ENCODE measurements at places on chromosomes 6 and 20.

DNA sequence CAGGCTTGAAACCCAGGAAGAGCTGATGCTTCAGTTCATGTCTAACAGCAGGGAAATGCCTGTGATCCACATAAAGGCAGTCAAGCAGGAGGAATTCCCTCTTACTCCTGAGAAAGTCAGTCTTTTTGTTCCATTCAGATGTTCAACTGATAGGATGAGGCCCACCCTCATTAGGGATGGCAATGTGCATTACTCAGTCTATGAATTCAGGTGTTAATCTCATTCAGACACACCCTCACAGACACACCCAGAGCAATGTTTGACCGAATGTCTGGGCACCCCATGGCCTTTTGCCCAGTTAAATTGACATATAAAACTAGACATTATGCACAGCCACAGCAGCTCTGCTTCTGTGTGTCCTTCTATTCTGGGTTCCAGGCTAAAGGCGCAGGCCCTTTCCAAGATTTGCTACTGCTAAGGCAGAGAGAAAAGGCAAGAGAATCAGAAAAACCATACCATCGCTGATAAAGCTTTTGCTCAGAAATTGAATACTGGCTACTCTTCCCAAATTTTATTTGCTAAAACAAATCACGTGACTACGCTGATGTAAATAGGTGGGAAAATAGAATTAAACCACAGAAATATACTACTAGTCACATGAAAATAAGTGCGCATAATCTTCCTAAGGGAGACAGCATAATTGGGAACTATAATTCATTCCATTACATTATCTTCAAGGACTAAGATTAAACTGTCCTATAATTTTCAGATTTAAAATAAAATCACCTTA lies 625.0 kb upstream of the MAN1A1 start:
- DNase-seq, result no peak

GRCh38 chr6:113125626-113126025 lies 731.5 kb upstream of the MARCKS start:
- no peak for DNase-seq

GRCh38 chr6:20412682-20413073 lies 11.0 kb downstream of the E2F3 start:
- DNase-seq, result no peak

DNA sequence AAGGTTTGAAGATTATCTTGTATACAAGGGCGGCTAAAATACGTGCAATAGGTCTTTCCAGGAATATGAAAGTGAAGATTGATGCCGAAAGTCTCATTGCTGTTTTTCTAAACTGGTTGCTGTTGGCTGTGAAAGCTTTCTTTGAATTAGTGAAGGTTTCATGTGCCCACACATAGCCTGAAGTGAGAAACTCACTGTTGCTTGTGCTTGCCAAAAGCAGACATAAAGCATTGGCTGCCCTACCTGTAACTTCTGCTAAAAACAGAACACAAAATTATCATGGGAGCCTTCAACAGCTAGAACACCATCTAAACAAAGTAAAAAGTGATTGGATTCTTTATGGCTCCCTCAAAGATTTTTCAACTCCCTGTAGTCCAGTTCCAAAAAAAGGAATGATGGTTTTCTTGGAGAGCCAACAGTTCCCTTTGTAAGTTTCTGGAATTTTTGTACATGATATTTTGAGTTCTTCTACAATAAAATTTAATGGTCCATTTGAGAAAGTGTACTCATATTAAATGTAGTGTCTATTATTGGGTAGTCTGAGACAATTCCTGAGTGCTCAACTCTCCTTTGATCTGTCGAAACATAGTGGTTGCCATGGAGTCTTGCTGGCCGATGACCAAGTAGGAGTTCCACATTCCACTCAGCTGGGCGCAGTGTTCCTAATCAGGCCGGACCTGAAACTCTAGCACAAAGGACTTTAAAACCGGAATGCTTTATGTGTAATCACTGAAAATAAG lies 68.5 kb downstream of the PLEKHG1 start:
- DNase-seq, result no peak

DNA sequence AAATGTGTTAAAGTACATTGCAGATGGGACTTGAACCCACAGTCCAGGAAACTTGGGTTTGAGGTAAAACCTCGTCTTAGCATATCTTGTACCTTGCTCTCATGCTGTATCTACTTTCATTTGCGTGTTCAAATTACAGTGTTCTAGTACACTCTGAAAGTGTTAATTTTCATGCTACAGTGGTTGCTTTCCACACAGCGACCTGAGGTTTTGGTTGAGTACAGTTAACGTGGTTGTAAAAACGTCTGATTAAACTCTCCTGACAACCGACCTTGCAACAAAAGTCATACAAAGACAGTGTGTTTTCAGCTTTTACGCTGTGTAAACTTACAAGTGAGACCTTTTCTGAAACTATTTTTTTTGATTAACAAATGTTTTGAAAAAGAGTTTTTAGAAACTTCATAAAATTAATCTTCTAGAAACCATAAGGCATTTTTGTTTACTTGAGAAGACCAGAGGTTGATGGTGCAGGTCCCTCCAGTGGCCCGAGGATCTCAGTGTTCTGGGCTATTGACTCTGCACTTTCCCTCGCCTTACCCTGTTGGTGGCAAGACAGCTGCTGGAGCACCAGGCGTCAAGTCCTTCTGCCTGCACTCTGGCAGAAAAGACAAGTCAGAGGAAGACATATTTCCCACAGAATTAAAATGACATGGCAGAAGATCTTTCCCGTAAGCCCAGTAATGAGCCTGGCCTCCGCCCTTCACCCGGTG lies 334.0 kb downstream of the THBS2 start:
- DNase-seq, result no peak

GRCh38 chr6:89346433-89346832 lies 6.1 kb downstream of the UBE2J1 start:
- DNase-seq, result no peak

- no peak for DNase-seq
These were observed 1.7 kb upstream of the DLL1 start for GRCh38 chr6:170292407-170293158.

DNA sequence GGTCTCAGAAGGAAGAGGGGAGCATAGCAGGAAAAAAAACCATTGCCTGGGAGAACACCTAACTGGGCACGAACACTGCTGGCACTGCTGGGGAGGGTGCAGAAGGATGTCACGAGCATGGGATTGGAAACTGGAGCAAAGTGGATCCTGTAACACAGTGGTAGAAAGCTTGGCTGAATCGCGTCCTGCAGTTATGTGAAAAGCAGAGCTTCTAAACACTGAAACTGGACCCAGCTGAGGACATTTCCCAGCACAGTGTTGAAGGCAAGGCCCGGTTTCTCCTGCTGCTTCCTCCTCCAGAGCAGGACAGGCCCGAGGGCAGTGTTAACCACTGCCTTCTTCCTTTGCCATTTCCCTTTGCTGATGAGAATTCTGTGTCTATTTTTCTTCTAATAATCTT lies 6.7 kb downstream of the APMAP start:
- no peak for DNase-seq

DNA sequence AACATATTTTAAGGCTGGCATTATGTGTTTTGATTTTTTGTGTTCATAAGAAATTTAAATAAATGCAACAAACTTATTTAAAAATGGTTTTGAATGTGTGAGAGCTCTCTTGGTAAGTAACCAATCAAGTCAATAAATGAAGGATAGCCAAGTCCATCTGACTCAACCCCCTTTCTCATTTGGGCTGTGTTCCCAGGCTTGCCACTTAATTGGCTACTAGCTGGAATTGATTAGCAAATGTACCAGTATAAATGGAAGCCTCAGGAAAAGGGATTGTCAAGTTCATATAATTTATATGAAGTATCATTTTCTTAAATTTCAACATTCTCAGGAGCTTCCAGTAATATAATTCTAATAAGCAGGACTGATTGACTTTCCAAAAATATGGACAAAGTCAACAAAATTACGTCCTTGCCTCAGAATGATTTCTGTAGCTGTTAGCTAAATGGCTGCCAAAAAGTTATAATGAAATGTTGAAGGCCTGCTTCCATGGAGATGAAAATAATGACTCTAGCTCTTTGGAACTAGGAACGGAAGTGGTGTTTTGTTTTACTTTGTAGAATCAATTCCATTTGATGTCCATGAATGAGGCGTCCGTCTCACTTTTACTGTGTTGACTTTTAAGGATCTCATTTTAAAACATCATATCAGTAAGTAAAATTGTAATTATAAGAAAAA lies 614.9 kb downstream of the CDH26 start:
- DNase-seq, result no peak

- no peak for DNase-seq
These were observed 54.7 kb upstream of the TRIM39 start for GRCh38 chr6:30272032-30272431.

GRCh38 chr6:143955971-143956370 lies 52.1 kb downstream of the PLAGL1 start:
- DNase-seq, result no peak

- DNase-seq, result no peak
These were observed 27.5 kb downstream of the LAMA5 start for GRCh38 chr20:62339647-62340062.

- DNase-seq, result no peak
These were observed 396.7 kb downstream of the HACE1 start for GRCh38 chr6:104462811-104463599.

DNA sequence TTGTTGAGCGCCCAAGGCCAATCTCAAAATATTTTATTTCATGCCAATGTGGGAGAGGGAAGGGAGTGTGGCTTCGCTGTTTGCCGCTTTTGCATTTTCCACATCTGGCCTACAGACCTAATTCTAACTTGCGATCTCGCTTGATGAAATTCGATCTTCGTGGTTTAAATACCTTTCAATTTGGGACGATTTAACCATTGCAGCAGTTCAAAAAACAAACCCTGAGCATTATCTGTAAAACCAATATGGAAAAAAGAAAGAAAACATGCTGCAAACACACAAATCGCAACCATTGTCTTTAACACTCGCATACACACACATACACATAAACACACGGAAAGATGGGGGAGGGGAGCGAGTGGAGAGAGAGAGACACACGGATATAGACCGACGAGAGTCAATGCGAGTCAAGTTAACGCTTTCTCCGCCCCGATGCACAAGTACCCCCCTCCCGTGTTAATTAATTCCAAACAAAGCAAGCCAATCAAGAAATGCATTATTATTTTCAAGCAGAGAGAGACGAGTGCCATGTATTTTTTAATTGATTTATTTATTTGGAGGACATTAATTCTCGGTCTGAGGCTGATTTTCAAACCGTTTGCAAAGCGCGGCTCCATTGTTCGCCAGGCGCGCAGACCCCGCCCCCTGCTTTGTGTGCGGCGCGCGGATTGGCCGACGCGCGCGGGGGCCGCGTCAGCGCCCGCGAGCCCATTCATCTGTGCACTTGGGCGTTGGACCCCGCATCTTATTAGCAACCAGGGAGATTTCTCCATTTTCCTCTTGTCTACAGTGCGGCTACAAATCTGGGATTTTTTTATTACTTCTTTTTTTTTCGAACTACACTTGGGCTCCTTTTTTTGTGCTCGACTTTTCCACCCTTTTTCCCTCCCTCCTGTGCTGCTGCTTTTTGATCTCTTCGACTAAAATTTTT lies at the start of gene MARCKS:
Gene MARCKS (plus strand): TSS at position 721 of the 931 bp plus-strand sequence. CDS start 401 bp downstream, outside the sequence.
- DNase-seq, result no peak
